ENCODE measurements at places on chromosomes 12 and 14. TPM values are rescaled to one million over a fixed set of nuclear protein-coding genes. Genes with fewer than 3 reads are reported as not detected.

SLC5A8 gene
- total RNA-seq, result 0.33 TPM

ASCL1 gene
- total RNA-seq, result not detected

AGAP2 gene
- 1.6 TPM for total RNA-seq

RAD9B gene
- 0.66 TPM for total RNA-seq

DNA sequence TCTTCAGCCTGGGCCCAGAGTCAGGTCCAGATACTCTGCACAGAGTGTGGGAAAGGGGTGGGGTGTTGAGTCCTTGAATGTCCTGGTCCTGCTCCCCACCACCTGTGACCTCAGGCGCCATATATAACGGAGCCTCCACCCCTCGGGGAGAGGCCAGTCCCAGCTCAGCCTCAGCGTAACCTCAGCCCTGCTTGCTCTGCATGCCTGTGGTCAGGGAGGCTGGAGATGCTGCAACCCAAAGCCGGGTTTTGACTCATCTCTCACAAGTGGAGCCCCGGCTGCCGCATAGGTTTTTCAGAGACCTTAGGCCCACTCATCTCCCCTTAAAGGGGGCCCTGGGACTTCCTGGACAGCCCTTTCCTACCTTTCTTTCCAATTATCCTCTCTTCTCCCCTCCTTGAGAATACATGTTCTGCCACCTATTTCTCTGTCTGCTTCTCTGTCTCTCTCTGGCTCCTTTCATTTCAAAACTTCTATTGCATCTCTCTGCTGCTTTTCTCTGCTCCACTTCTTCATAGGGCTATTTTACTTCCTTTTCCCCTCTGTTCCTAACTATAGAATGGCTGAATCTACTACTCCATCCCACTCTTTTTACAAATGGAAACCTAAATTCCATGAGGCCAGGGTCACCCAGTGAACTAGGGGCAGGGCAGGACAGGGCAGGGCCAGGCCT lies 1.2 kb downstream of the ITGB7 start:
- no peak for DNase-seq

DNA sequence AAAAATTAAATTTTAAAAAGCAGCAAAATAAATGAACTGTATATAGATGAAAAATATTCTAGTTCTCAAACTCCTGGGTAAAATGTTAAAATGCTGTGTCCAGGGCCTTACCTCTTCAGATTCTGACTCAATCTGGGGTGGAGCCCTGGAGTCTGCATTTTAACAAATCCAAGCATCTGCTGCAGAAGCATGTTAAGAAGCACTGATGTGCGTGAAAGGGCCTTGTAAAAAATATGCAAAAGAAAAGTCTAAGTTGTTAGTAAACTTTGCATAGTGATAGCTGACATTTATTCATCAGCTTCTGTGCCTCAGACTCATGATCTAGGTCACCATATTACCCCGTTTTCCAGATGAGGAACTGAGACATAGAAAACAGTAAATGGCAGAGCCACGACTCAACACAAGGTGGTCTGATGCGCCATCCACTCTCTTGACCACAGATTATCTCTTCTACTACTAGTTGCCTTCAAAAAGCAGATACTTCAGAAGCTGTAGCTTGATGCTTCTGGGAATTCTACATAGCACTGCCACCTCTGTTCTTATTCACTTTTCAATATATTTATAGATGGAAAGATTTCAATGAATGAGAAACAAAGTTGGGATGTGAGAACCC lies 28.0 kb upstream of the PTCSC3 start:
- no peak for DNase-seq

DNA sequence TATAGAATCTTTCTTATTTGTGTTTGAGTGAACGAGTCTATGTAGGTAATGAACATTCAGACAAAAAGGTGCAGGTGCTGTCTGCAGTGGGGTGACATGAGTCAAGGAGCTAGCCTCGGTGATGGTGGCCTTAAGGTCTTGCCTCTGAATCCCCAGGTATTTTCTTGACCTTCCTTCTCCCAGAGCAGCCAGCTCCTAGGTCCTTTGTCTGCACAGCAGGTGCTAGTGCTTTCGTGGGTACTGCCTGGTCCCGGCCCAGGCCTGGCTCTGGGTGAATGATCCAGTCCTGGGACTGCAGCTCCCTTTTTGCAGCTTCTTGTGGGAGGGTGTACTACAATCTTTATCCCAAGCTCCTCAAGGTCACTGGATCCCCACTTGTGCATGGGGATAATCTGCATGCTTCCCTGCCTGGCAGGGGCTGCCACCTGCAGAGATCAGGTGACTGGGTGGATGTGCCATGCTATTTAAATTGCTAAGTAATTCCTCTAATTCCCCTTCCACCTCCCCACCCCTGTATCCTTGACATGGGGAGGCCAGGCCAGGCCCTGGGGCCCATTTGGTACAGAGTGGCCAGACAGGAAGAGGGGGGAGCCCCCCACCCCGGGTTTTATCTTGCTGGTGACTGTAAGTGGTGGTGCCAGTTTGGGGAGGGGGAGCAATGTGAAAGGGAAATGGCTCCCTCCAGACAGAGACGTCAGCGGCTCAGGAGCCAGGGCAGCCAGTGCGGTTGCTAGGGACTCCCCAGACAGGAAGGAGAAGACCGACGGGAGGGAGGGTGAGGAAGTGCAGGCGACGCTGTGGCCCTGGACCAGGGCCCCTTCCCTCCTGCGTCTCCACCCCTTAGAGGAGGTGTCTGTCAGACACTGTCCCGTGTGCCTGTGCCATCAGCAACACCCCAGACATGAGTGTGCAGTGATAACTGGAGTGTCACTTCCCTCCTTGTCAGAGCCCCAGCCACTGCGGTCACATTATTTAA lies 6.7 kb downstream of the VASH1 start:
- peak; percentile 21 for DNase-seq

GRCh38 chr14:53055003-53055402 lies 98.1 kb downstream of the DDHD1 start:
- DNase-seq, result no peak

DNA sequence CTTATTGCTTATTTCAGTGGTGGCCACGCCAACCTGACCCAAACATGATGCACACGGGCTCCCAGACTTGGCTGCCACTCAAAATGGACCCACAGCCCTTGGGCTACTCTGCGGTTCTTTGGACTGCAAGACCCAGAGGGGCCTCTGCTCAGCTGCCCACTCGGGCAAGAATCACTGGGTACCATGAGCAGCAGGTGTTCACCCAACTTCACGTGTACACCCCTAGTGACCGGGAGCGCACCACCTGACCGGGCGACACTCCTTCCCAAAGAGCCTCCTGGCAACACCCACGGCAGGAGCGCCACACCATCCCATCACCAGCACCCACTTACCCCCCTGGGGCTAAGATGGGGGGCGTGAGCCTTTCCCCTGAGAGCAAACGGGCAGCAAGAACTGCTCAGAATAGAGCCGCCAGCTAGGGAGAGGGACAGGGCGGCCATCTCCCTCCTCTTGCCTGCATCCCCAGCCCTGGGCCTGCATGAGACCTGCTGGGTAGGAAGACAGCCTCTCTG lies 32.0 kb downstream of the CCNK start:
- peak; percentile 47 for DNase-seq

GRCh38 chr14:103932791-103933490 lies 4.7 kb downstream of the TDRD9 start:
- no peak for DNase-seq

DNA sequence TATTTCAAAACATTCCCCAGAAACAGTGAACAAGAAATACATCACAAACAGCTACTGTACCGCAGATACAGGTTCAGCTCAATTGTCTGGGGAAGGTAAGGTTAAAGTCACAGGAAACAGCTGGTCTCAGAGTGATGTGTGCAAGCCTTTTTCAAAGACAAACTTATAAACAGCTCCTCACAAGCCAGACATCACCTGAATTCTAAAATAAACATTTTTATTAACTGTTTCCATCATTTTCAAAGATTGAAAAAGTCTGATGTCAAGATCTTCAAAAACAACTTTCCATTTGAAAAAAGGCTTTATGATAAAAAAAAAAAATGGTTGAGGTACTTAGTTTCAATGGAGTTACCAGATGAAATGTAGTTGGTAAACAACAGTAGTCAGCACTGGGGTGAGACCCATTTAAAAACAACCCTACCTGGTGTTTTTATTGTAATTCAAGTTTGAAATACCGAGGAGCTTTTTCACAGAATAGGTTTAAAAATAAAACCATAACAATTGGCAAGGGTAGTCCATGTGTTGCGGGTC lies 4.0 kb downstream of the BTG1 start:
- DNase-seq, result no peak

DNA sequence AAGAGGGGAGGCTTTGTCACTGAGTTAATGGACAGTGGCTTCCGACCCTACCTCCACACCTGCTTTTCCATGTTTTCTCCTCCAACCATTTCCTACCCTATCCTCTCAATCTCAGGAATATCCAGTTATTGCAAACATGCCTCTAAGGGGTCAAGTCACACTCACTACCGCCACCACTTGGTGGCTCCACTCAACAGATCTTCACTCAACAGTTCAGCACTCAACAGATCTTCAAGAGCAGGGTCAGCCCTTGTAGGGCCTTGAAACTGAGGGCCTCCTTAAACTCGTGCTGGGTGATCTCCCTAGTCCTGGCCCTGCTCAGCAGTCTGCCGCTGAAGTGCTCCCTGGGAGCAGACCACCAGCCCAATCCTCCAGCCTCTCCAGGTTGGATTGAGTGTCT lies 14.2 kb downstream of the ZNF641 start:
- DNase-seq, result no peak

DNA sequence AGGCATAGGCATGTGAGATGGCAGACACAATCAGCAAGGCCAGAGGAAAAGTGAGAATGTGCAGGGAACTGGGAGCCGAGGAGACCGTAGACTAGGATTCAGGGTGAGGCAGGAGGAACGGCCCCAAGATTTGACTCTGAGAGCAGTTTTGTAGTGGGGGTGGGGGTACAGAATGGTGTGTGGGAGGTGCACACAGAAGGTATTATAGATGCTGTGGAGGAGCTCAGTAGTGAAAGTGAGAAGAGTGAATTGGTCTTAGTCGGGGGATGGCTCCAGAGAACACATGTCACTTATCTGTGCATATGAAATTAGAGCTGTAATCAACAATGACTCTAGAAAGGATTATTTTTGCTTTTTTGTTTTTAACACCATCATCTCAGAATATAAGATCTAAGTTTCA lies 11.9 kb downstream of the ZNF664 start:
- no peak for DNase-seq

DNA sequence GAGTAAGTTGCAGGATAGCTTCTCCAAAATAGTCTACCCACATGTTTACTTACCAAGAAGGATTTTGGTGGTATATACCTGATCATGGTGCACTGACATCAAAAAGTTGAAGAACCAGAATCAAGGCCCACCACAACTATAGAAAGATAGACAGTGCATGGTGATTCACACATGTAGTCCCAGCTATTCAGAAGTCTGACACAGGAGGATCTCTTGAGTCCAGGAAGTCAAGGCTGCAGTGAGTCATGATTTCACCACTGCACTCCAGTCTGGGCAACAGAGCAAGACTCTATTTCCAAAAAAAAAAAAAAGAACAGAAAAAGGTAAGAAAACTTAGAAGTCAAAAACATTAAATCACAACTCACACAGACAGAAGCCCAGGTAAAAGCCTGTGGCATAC lies 422.2 kb upstream of the FOXG1 start:
- DNase-seq, result no peak

DNA sequence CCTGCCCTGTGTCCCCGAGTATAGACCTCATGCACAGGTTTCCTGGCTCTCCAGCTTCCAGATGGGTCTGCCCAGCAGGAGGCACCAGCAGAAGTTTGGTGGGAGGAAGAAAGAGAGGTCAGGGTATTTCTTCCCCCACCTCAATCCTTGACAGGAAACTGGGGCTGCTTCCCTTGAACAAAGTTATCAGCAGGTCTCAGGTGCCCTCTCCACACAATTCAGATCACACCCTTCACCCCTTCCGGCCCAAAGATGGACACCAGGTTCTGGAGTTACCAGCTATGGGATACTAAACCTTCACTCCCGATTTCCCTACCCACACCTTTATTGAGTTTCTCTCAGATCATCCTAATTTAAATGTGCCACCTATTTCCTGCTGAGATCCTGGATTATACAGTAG lies 1.2 kb downstream of the SART3 start:
- DNase-seq, result no peak

DNA sequence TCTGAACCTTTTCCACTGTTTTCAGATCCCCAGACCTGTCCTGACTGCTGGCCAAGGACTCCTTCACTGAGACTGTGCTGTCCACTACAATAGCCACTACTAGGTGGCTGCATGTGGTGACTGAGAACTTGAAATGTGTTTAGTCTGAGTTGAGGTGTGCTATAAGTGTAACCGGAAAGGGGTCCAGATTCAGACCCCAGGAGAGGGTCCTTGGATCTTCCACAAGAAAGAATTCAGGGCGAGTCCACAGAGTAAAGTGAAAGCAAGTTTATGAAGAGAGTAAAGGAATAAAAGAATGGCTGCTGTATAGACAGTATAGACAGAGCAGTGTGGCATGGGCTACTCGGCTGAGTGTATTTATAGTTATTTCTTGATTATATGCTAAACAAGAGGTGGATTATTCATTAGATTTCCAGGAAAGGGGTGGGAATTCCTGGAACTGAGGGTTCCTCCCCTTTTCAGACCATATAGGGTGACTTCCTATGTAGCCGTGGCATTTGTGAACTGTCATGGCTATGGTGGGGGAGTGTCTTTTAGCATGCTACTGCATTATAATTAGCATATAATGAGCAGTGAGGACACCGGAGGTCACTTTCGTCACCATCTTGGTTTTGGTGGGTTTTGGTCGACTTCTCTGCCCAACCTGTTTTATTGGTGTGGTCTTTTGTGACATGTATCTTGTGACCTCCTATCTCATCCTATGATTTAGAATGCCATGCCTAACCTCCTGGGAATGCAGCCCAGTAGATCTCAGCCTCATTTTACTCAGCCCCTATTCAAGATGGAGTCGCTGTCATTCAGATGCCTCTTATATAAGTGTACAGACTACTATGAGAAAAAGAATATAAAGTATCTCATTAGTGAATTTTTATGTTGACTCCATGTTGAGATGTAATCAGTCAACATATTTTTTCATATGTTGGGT lies 70.0 kb upstream of the SRSF5 start:
- no peak for DNase-seq

GRCh38 chr12:48235796-48236333 lies 32.8 kb upstream of the OR10AD1 start:
- DNase-seq, result no peak

- DNase-seq, result no peak
These were observed 58.8 kb upstream of the NUDT4 start for GRCh38 chr12:93318720-93319522.

GRCh38 chr12:54376596-54376995 lies 7.9 kb downstream of the ZNF385A start:
- no peak for DNase-seq

DNA sequence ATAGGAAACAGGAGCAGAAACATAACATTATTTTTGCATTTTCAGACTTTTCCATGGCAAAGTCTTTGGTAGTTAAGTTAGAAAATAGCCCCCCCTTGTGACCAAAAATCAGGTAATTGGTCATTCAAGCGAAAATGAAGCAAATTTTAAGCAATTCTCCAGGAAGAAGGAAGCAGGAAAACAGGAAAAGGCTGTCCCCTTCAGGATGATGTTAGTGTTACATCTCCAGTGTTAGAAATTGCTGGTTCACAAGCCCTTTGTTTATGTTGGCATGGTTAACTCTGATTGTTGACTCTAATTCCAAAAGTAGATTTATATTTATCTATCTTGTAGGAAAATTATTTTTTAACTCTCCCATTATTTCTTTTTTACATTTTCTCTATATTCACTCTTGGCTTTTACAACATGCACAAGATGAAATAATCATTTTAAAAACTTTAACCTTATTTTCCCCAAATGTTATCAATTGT lies 18.8 kb upstream of the GAS2L3 start:
- DNase-seq, result no peak

All from breast epithelium (tissue), 4 donors.